ENCODE measurements at places on chromosomes 1 and 21.

DNA sequence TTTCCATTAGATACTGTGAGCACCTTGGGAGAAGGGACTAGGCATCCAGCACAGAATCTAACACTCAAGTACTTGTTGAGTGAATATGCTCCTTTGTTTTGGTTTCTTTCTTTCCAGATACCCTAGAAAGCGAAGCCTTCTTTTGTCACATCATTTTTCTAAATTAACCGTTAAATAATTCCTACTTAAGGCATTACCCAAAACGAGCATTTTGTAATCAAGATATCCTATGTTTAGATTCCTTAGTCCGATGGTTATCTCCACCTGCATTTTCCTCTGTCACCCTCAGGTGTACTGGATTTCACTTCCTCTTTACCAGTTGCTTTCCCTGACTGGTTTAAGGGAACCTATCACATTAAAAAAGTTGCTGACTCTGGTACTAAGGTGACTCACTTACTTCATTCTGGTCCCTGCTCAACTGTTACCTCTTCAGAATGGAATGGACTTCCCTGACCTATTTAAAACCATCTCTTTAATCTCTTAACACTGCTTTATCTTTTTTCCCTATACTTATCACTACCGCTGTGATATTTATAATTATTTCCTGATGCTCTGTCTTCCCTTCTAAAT, 3.2 kb downstream of the B3GALNT2 start:
- no peak for DNase-seq

GRCh38 chr1:5793516-5793915, 198.7 kb downstream of the NPHP4 start:
- DNase-seq, result no peak

GRCh38 chr1:38746941-38747600, 112.5 kb downstream of the RRAGC start:
- no peak for DNase-seq

- no peak for DNase-seq
Measured at GRCh38 chr1:87794788-87795614, 466.3 kb downstream of the LMO4 start.

- DNase-seq, result no peak
Measured at GRCh38 chr1:30755746-30756145, 1.8 kb downstream of the LAPTM5 start.

DNA sequence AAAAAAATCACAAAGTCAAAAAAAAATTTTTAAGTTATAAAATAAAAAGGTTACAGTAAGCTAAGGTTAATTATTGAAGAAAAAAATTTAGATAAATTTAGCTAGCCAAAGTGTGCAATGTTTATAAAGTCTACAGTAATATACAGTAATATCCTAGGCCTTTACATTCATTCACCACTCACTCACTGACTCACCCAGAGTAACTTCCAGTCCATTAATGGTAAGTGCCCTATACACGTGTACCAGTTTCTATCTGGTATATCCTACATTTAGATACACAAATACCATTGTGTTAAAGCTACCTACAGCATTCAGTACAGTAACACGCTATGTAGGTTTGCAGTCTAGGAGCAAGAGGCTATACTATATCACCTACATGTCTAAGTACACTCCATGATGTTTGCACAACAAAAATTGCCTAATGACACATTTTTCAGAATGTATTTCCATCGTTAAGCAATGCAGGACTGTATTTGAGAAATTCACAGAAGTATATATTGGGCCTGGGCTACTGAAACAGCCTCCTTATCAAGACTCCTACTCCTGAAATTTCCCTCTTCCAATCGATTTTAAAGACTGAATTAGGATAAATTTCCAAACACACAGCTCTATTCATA, 155.1 kb downstream of the COP1 start:
- DNase-seq, result no peak

DNA sequence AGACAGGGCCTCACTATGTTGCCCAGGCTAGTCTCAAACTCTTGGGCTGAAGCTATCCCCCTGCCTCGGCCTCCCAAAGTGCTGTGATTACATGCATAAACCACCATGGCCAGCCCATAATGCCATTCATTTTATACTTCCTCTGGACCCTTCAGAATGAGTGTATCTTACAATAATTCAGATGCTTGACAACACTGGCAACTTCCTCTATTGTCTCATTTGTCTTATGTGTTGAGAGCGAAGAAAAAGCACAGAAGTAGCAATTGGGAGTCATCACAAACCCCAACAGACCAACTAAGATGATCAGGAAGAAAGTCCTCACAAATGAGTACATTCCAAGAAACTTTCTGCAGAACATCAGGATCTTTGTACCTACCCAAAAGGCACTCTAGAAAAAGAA, 191.9 kb downstream of the RERE start:
- DNase-seq, result no peak

All from HAP-1 (cell line).